ENCODE measurements at places on chromosomes 3 and 15.

DNA sequence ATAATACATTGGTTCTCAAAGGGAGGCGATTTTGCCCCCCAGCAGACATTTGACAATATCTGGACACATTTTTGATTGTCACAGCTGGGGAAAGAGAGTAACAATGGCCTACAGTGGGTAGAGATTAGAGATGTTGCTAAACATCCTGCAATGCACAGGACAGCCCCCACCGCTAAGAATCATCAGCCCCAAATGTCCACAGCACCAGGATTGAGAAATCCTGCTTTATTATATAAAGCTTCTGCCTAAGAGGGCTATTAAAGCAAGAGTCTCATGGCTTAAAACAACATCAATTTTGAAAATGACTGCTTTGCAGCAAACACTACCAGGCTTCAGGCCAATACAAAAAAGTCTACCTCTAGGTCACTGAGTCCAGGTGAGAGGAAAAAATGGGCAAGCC lies 68.2 kb downstream of the NTRK3 start:
- no peak for DNase-seq

DNA sequence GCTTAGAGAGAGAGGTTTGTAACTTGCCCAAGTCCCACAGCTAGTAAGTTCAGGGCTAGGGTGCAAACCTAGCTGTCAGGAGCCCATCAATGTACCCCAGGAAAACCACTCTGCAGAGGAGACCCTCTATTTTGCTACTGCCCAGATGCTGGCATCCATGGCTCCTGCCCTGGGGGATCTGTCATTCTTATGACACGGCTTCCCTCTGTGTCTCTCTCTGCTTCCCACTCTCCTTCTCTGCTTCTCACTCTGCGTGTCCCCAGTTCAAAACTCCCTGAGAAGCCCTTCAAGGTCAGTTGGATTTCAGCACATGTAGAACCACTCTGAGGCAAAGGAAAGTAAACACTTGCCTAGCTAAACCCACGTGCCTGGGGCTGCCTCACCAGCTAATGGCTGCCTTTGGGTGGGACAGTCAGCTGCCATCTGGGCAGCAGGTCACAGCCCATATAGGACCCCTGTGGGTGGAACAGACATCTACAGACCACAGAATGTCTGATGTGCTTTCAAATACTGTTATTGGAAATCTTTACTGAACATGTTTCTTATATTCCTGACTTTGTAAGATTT lies 29.4 kb upstream of the SLCO2A1 start:
- no peak for DNase-seq

DNA sequence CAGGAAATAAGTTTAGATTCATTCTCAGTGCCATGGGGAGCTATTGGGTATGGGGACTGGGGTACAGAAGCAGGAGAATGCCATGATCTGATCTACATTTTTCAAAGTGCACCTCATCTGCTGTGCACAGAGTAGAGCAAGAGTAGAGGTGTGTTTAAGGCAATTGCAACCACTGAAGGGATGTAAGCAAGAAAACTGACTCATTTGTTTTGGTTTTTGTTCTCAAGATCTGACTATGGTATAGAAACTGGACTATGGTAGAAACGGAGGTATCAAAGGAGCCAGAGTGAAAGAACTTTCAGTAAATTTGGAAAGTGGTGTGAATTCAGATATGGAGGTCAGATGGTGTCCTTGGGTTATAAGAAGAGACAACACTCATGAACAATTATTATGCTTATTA lies 86.2 kb upstream of the CMSS1 start:
- no peak for DNase-seq

DNA sequence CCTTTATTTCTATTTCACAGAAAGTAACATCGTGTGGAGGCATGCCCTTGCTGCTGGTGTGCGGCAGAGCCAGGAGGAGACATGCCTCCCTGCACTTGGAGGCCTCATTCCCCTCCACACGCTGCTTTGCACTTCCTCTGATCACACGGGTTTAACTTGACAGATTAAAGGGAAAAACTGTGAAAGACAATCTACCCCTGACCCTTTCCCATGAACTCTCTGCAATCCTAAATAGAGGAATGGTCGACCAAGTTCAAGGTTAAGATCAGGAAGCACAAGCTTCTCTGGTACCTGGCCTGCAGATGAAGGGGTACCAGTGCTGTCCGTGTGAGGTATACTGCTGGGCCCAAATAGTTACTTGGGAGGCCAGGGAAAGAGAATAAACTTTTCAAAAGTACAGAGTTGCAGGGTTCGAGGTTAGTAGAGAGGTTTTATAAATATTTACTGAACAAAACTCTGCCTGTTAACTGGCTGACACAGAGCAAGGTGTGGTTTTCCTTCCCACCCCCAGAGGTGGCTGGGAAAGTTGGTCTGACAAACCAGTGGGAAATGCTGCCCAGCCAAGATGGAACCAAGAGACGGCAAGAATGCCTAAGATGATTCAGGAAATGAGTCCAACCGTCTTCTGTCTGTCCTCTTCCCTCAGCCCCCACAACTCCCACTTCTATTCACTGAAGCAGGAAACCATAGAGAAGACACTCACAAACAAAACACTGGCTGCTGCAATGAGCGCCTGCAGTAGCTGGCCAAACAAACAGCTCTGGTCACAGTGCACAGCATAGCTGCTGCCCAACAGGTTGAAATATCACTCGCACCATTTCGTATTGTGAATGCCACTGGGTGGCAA lies 79.6 kb downstream of the IGF2BP2 start:
- DNase-seq = no peak

GRCh38 chr3:155292133-155292532 lies 1.4 kb downstream of the STRIT1 start:
- no peak for DNase-seq

DNA sequence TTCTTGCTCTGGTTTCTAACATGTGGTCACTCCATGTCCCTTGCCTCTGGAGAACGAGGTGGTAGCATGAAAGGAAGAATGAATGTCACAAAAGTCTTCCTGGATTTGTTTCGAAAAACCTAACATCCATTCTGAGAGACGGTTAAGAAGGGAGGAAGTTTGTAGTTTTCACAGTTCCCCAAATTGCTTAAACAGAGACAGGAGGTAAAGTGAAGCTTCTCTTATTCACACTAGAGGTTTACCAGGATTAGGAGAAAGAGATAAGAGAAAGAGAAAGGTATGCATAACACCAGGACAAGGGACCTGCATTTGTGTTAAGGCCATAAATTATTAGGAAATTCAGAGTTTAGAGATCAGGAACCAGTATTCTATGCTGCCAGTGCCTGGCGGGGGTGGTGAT lies 228.1 kb downstream of the CPNE4 start:
- DNase-seq = no peak

DNA sequence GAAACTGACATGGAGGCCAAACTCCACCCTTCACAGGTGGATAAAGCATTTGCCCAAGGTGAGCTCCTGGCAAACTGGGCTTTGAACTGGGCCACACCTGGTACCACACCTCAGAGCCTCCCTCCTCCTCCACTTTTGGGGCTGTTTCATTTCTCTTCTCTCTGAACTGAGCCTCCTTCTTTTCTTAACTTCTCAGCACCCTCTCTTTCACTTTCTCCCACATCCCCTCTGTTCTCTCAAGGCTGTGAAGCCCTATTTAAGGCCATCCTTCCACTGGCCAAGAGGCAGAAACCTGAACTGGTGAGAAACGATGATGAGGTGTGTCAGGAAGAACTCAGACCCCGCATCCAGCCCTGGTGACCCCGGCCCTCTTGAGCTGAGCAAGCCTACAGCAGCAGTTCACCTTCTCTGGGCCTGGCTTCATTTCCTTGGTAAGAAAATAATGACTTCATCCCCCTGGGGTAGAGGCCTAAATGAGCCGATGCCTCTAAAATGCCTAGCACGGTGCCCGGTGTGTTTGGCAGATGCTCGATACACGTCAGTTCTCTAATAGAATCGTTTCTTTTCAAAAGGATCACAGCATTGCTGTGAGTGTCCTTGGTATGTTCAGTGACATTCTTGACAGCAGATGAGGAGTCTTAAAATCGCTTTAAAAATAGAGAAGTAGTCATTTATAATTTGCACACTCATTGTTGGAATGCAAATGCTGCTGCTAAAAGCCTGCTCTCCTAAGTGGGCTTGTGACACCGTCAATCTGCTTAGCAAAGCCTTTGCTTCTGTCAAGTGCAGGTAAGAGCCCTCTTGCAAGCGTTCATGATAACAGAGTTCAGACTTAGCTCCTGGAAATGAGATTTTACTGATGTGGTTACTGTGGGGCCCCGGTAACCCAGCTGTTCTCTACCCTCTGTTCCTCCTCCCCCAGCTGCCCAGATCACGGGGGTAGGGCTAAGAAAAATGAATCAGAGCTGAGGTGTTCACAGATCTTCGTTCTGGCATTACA lies 97.7 kb upstream of the ATP2B2 start:
- DNase-seq = no peak

GRCh38 chr3:39211332-39212130 lies 19.1 kb upstream of the XIRP1 start:
- no peak for DNase-seq

GRCh38 chr3:141605883-141606282 lies 119.1 kb downstream of the RASA2 start:
- no peak for DNase-seq

- DNase-seq = no peak
These were observed 187.0 kb downstream of the CDIN1 start for GRCh38 chr15:36766449-36766848.

DNA sequence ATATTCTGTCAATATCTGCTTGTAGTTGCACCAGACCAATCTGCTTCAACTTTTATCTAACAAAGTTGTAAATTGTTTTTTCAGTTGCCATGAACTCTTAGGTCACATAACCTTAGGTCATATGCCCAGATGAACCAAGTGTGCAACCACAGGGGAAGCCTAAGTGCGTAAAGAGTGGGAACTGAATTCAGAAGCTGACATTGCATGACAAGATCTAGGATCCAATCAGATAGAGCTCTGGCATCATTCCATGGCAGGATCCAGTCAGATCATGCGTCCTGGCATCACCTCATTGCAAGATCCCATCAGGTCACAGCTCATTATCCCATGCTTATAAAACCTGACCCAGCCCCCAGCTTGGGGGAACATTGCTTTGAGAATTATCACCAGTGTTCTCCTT lies 18.9 kb upstream of the IFT57 start:
- no peak for DNase-seq

- no peak for DNase-seq
These were observed 12.6 kb downstream of the TM6SF1 start for GRCh38 chr15:83119968-83120581.

DNA sequence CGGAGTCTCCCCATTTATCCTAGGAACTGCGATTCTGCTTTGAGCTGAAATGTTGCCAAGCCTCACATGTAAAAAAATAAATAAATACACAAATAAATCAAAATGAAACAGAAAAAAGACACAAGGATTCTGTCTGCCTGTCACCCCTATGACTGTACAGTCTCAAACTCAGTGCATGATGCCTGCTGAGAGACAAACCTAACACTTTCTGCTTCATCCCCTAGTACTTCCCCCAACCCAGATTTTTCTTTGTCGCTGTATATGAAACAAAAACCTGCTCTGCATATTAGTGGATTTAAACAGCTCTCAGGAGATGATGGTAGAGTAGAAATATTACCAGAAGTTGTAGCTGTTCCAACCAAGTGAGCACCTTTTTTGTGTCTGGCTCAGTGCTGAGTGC lies 530.7 kb upstream of the CFAP20DC start:
- DNase-seq = no peak

GRCh38 chr3:116702334-116702733 lies 7.2 kb upstream of the TUSC7 start:
- no peak for DNase-seq

GRCh38 chr3:190371152-190371551 lies 16.8 kb upstream of the CLDN16 start:
- no peak for DNase-seq

GRCh38 chr3:45554006-45554666 lies 40.4 kb upstream of the LIMD1 start:
- no peak for DNase-seq

DNA sequence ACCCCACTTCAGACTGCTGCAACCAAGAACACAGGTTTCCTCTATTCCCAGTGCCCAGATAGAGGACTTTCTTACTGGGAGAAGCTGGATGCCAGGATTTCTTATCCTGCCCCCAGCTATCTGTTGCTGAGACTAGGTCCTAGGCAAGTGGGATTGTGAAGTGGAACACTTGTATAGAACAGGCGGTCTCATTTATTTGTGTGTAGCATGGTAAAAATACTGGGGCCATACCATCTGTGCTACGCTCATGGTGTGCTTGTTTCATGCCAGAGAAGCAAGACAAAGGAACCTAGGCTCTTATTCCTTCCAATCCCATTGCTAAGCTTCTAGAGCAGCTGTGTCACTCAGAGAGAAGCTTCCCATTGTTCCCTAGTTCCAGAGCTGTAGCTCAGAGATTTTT lies 191.5 kb upstream of the EPHA6 start:
- no peak for DNase-seq

DNA sequence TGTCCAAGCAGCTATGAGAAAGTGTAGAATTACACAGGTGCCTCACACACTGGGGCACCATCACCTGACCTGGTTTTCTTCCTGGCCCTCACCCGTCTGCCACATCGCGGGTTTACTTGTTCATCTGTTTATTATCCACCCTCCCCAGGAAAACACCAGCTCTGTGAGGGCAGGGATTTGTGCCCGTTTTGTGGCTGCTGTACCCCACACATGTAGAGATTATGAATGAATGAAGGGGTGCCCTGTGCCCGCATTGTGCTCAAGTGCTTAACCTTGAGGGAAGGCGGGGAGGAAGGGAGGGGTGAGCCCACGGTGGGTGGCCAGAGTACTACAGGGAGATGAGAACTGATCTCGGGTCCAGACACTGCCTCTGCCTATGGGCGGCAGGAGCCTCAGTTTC lies 108.4 kb downstream of the WNT7A start:
- DNase-seq = no peak

DNA sequence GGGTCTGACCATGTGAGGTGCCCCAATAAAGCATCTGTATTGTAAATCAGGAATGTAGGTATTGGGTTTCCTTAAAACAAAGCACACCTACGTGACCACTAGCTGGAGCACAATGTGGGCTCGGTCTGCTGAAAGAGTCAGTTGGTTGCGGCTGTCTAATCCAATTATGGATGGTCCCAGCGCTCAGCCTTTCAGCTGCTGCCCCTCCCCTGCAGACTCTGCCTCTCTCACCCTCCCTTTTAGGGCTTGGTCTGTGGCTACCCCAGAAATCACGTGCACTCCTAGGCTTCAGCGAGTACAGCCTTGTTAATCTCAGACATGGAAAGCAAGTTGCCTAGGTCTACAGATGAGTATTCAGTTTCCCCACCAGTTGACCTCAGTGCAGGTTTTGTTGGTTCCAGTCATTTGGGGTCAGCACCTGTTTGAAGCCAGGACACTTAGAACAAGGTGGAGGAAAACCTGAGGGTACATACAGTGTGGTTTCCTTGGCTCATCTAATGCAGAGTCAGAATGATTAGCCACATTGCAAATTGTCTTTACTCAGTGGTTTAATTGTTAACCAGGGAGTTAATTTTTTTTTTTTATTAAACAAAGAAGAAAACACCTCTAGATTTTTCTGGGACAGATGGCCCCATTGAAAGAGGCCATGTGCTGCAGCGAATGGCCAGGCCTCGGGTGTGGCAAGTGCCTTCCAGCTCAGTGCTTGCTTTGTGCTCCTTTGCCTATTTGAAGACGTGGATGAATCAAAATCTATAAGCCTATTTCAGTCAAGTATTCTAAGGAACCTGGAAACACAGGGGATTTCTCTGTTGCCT lies 137.7 kb downstream of the IGF1R start:
- DNase-seq = no peak

GRCh38 chr3:169939320-169939719 lies 27.3 kb upstream of the SEC62 start:
- no peak for DNase-seq

- no peak for DNase-seq
These were observed 33.0 kb downstream of the KY start for GRCh38 chr3:134617608-134618477.
